ENCODE measurements at places on chromosomes 4 and X.
A peak's percentile ranks its signal among the peaks of the same experiment; 100 is the strongest.

GRCh38 chrX:115690511-115691216, 129.7 kb downstream of the PLS3 start:
- DNase-seq: peak; percentile 33

- no peak for DNase-seq
Measured at GRCh38 chrX:119981286-119982070, 37.9 kb upstream of the NKAP start.

GRCh38 chrX:22136711-22137110, 104.6 kb downstream of the PHEX start:
- DNase-seq: no peak

GRCh38 chrX:63250253-63250868, 100.8 kb downstream of the SPIN4 start:
- peak; percentile 28 for DNase-seq

- DNase-seq: no peak
Measured at GRCh38 chrX:27619975-27620374, 29.8 kb downstream of the DCAF8L2 start.

DNA sequence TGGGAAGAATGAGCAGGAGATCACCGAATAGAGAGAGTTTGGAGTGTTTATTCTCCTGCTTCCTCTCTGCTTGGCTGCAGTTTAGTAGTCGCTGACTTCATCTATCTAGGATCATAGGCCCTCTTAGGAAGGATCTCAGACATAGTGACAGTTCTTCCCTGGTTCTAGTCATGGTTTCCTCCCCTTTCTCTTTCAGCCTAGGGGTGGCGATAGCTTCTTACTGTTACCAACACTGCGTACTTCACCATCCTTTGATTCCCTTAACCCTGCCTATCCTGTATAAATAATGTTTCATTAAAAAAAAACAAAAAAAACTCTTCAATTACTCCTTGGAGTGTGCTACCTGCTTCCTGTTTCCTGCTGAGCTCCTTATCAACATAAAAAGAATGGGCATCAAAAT, 103.8 kb downstream of the DDX53 start:
- no peak for DNase-seq

- peak; percentile 31 for DNase-seq
Measured at GRCh38 chr4:99655308-99656081, 2.1 kb downstream of the C4orf54 start.

GRCh38 chr4:137283737-137284136, 248.6 kb downstream of the PCDH18 start:
- no peak for DNase-seq

GRCh38 chr4:83865417-83866150, 329.7 kb downstream of the GPAT3 start:
- no peak for DNase-seq

GRCh38 chr4:150302553-150302952, 224.3 kb downstream of the DCLK2 start:
- peak; percentile 82 for DNase-seq

DNA sequence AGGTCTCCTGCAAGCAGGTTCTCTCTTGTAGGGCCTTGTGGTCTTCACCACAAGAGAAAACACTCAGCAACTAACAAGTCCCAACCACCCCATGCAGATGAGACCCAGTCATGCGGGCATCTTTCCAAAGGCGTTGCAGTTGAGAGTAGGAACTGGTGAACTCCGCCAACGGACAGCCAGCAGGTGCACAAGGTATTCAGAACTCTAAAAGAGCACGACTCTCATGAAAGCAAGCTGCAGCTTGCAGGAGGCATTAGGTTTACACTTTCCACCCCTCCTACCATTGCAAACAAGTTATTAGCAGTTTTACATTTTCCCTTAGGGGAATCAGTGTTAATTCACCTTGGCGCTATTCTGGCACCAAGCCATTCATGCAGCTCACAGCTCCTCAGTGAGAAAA, 173.4 kb upstream of the KIT start:
- DNase-seq: no peak

DNA sequence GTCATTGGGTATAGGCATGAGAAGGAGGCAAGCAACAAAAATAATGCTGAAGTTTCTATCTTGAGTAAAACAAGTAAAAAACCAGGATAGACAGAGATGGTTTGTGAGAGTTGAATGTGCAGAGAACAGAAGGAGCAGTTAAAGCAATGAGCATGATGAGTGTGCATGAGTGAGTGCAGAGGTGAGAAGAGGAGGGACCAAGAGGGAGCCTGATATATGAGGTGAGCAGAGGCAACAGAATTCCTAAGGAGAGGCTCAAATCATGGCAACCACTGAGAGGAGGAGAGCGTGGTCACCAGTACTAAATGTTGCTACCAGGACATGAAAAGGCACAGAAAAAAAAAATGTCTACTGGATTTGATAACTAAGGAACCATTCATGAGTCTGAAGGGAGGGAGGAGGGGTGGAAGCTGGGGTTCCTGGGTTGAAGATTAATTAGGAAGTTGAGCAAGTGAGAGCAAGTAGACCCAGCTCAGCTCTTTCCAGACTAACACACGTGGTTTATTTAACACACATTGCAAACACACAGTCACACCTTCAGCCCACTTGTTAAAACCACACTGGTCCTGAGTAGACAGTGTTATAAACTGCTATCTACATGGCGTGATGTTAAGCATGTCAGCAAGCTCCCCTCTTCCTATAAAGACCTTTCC, 69.0 kb upstream of the IQCM start:
- no peak for DNase-seq

GRCh38 chrX:154013614-154014360, 5.9 kb downstream of the IRAK1 start:
- no peak for DNase-seq

GRCh38 chr4:141563723-141564122, 72.7 kb upstream of the IL15 start:
- no peak for DNase-seq

- DNase-seq: no peak
Measured at GRCh38 chrX:8484360-8484949, 19.8 kb downstream of the VCX3B start.

- peak; percentile 5 for DNase-seq
Measured at GRCh38 chr4:120557372-120557771, 365.2 kb downstream of the PRDM5 start.

DNA sequence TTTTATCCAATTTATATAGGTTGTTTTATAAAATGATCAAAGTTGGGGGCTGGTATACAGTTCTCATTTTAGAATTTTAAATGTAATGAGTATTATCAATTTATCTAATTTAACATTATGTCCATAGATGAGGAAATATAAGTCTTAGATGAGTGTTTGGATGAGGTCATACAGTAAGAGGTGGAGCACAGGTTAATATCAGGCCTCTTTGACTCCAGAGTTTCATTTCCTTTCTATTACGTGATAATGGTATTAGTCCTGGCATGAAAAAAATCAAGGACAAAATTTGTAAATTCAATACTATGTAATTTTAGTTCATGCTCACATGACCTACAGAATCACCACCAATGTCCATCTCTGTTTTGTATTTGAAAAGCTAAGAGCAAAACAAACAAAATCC, 269.8 kb downstream of the FSTL5 start:
- no peak for DNase-seq

- DNase-seq: no peak
Measured at GRCh38 chrX:104659005-104659744, 93.2 kb downstream of the IL1RAPL2 start.

- DNase-seq: no peak
Measured at GRCh38 chrX:122440832-122441231, 743.2 kb upstream of the GRIA3 start.

GRCh38 chr4:9861561-9861960, 80.1 kb downstream of the DRD5 start:
- DNase-seq: no peak

GRCh38 chr4:27176400-27176799, 315.8 kb downstream of the STIM2 start:
- DNase-seq: no peak

- no peak for DNase-seq
Measured at GRCh38 chr4:101355767-101356702, 8.7 kb upstream of the PPP3CA start.
